ENCODE measurements at places on chromosomes 7 and 10.

DNA sequence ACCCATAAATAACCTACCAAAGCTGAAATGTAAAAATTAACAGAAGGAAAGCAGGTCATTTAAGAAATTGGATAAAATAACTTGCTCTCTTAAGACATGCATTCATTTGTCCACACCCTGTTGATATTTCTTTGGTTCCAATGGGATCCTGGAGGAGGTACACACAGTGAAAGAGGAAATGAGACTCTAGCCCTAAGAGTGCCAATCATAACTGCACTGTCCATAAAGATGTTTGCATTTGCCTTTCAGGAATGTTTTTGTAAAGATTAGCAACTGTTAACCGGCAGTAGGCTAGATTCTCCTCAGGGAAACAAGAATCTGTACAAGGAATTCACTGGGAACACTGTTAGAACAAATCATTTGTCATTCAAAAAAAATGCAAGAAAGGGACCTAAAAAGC, 61.0 kb downstream of the MEOX2 start:
- DNase-seq, result no peak

GRCh38 chr10:51459476-51459875, 239.9 kb downstream of the CSTF2T start:
- DNase-seq, result no peak

GRCh38 chr10:91077549-91078071, 142.9 kb upstream of the PCGF5 start:
- no peak for DNase-seq

DNA sequence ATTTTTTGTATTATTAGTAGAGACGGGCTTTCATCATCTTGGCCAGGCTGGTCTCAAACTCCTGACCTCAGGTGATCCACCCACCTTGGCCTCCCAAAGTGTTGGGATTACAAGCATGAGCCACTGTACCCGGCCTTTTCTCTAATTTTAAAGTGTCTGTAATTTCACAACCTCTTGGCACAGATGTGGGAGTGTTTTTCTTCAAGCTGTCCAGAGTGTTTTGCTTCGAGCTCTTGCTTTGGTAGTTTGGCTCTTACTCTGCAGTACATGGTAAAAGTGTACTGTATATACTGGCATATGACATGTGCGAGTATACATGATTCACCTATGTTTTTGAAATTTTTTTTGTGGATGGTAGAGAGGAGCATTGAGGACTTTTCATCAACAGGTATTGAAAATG, 9.8 kb downstream of the SRGN start:
- no peak for DNase-seq

DNA sequence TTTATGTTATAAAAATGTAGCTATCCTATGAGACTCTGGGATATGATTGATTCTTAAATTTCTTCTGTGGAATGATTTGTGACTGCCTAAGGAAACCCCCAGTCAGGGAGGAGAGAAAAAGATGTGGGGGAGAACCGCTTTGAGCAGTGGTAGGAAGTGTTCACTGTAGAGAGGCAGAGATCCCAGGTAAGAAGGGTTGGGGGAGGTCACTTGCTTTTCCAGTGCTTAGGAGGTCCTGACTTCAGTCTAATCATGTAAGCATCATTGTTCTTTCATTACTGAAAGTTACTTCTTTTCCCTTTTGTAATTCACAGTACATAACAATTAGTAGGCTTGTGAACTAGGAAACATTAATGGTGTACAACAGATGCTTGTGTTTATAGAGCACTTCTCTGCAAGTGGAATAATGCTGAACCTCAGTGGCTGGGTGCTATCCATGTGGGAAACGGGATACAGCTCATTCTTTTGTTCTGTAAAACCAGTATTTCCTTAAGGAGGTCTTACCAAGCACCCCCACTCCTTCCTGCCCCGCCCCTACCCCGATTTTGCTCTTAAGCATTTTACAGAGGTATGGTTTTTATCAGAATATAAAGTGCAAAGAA, 165.4 kb downstream of the ST7 start:
- no peak for DNase-seq

GRCh38 chr7:148929176-148929575, 45.1 kb upstream of the EZH2 start:
- no peak for DNase-seq

- DNase-seq, result no peak
Measured at GRCh38 chr10:59844436-59844835, 61.9 kb downstream of the CCDC6 start.

DNA sequence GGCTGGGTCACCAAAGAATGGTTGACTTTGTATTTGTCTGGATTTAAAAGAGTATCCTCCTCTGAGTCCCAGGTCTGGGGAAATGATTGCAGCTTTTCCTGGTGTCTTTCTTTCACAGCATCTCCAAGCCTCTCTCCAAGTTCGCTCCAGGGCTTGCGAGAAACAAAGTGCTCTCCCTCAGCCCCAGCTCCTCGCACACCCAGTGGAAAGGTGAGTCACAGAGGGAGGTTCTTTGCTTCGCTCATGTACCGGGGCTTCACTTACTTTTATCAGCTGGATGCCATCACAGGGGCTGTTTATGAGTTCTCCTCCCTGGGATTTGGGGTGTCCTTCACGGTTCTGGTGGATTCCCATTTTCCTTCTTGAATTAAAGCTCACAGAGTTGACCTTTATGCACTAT, 252.2 kb upstream of the PLPP4 start:
- DNase-seq, result no peak

DNA sequence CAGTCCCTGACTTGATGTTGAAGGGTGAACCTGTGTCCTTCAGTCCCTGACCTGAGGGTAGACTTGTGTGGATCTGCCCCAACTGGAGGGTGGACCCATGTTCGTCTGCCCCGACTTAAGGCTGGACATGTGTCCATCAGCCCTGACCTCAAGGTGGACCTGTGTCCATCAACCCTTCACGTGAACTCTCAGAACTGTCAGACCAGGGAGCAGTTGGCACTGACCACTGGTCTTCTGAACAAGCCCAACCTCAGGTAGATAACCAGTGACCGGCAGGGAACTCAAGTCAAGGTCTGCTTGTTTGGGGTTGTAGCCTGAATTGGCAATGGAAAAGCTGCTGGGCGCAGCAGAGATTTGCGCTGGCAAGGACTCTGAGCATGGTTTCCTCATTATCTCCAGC, 96.5 kb downstream of the ADCY1 start:
- DNase-seq, result no peak

DNA sequence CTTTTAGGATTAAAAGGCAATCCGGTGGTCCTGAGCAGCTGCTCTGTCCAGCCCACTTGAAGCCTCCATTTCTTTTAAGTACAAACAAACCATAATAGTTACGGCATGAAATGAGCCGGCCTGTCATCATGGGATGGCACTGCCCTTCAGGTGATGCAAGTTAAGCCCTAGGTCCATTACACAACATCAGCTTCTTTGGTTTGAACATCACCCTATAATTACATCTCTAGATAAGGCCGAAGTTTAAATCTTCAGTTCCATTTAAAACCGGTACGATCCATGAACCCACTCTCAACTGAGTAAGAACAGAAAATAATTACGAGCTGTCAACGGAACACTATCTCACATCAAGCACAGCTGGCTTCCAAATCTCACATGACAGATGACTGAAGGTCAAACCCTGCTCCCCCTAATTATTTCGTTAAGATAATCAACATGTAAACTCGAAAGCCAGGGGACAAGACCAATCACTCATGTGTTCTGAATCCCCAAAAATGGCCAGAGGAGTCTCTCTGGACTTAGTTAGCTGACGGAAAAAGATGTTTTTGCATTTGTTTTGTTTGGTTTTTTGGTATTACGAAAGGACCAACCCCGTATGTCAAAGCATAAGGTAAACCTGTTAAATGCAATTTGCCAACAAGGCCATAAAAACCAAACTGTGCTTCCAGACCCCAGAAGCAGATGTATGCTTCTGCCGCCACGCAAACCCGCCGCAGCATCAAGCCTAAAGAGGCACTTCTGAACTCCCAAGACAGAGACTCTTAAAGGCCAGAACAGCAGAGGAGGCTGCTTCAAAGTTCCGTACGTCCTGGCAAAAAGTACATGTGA, 10.8 kb downstream of the GNA12 start:
- DNase-seq, result no peak

GRCh38 chr7:26011039-26011696, 140.8 kb upstream of the NFE2L3 start:
- DNase-seq, result no peak

GRCh38 chr7:68823996-68824780, 774.1 kb upstream of the AUTS2 start:
- no peak for DNase-seq

GRCh38 chr10:123677556-123677955, 11.4 kb downstream of the GPR26 start:
- no peak for DNase-seq

DNA sequence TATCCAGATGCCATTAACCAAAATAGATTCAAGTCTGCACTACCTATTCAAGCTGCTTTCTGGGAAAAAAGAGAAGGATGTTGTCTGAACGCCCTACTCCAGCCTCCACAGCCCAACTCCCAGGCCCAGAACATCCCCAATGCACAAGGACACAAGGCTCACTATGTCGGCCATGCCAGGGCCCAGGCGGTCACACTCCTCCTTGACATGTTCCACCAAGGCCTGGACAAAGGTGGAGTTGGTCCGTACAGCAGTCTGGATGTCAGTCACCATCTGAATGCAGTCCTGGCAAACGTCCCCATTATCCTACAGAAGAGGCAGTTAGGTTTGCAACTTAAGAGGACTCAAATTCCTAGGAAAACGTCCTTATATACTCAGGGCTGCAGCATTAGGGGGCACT, 23.2 kb downstream of the PSAP start:
- DNase-seq, result no peak

GRCh38 chr7:17103984-17104383, 194.5 kb upstream of the AHR start:
- DNase-seq, result no peak

DNA sequence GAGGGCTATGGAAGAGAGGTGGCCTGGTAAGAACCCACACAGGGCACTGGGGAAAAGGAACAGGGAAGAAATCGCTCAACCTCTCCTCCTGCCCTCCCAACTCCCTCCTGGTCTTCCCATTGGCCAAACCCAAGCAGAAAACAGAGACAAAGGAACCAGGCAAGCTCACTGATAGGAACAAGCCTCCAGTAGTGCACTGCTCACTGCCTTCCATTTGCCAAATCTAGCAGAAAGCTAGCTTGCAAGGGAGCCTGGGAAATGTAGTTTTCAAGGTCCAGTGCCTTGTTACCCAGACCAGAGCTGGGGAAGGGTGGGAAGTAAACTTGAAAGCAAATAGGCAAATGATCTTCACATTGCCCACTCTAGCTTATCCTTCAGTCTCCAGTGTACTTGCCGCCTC, 556.1 kb upstream of the AUTS2 start:
- DNase-seq, result no peak

- DNase-seq, result peak; percentile 20
Measured at GRCh38 chr7:87058744-87059524, 520 bp downstream of the ELAPOR2 start.

- DNase-seq, result no peak
Measured at GRCh38 chr7:121797657-121798452, 75.1 kb upstream of the PTPRZ1 start.

- DNase-seq, result no peak
Measured at GRCh38 chr10:128173386-128173785, 47.2 kb upstream of the MKI67 start.

- no peak for DNase-seq
Measured at GRCh38 chr10:84336406-84337090, 8.2 kb downstream of the CCSER2 start.

GRCh38 chr10:2111965-2112364, 374.6 kb upstream of the ADARB2 start:
- no peak for DNase-seq

DNA sequence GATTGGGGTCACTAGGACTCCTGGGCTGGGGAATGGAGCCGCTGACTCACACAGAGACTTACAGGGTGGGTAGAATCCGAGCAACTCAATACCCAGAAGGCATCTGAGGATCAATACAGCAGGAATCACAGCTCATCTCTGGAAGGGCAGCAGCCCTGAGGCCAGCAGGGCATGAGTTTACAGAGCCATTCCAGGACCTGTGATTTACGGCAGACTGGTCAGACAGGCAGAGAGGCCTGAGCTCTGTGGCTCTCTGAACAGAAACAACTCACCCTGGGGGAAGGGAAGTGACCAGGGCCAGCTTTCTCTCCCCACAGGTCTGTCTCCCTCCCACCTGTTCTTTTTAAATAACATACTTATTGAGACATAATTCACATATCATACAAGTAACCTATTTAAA, 88.2 kb upstream of the CXCL12 start:
- DNase-seq, result no peak

DNA sequence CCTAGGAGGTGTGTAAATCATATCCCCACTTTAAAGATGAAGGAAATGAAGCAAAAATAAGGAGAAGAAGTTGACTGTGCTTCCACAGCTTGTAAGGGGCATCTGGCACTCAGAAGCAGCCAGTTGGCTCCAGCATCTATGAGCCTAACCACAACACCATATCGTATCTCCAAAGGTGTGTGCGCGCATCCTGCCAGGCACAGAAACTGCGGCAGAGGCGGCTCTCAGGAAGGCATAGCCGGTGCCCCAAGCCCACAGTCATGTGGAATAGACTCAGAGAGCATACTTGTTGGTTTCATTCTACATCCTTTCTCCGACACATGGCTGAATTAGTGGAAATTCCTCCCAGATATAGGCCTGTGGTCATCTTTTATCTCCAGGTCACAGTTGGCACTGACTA, 423.9 kb downstream of the CALN1 start:
- no peak for DNase-seq

DNA sequence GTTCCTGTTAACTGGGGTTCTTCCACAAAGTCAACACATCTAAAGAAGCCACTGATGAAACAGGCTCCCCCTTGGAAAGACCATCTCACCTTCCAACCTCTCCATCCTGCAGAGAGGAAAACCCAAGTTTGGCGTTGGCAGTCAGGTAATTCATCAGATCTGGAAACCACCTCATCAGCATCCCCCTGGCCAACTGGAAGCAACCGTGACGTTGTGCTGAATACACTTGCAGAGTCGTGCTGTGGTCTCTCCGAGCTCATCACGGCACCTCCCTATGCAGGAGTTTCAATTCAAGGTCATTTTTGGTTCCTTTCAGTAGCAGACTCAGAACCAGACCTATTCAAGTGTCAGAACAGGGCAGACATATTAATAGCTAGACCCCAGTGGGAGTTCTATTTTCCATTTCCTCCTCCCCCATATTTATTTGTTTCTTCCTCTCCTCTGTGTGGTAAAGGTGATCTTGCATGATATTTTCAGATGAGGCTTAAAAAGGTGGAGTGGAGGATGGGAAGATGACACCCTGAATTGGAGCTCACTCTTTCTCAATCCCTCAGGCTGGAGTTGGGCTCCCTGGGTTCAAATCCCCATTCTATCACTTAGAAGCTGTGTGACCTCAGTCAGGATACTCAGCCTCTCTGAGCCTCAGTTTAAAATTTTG, 149.1 kb upstream of the ADO start:
- DNase-seq, result no peak

DNA sequence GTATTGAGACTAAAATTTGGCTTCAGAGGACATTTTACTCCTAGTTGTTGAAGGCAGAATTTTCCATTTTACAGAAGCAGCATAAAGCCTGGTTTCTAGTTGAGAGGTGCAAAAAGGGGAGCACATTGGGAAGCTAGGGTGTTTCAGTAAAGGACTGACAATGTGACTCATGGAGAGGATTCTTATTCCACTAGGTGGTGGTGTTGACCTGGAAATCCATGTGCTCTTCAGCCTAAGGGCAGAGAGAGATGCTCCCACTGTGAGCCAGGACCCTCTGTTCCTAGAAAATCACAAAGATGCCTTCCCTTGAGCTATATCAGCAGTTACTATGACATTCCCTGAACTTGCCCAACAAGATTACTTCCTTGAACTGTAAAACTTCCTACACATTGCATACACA, 687.8 kb downstream of the IPMK start:
- DNase-seq, result no peak

Measured in activated naive CD4-positive, alpha-beta T cell treated with anti-CD3 and anti-CD28 coated beads for 36 hours (primary cell).